ENCODE measurements at places on chromosomes 11 and 22.
A peak's percentile ranks its signal among the peaks of the same experiment; 100 is the strongest.

GRCh38 chr11:95495706-95496105 lies 264.7 kb upstream of the SESN3 start:
- ATAC-seq: no peak

- no peak for ATAC-seq
Observed at GRCh38 chr22:21003782-21004181, 1.9 kb upstream of the THAP7 start.

DNA sequence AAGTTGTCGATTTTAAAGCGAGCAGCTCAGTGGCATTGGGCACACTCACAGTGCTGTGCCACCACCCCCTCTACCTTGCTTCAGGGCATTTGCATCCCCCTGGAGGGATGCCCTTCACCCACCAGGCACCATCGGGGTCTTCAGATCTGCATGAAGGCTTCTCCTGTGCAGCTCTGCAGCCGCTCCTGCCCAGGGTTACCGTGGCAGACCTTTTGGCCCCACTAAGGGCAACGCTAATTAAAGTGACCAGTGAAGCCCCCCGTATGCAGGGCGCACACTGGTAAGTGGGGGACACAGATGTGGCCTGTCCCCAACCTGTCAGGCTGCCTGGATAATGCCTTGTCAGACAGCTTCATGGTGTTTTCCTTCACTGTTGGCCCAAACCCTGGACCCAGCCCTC lies 1117.7 kb downstream of the BRD1 start:
- no peak for ATAC-seq

DNA sequence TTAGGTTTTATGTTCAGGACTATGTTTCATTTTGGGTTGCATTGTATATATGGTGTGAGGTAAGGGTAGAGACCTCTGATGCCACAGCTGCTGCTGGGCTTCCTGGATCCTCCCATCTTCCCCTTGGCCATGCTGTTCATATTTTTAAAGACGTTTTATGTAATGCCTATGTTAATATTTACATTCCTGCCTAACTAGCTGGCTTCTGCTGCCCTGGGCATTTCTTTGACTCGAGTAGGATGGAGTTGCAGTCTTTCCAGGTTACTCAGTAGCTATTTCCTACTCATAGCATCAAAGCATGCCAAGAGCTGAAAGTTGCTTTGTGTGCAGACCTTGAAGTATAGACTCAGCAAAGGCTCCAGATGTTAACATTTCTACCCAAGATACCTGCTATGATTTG lies 220.5 kb upstream of the CADM1 start:
- ATAC-seq: no peak

DNA sequence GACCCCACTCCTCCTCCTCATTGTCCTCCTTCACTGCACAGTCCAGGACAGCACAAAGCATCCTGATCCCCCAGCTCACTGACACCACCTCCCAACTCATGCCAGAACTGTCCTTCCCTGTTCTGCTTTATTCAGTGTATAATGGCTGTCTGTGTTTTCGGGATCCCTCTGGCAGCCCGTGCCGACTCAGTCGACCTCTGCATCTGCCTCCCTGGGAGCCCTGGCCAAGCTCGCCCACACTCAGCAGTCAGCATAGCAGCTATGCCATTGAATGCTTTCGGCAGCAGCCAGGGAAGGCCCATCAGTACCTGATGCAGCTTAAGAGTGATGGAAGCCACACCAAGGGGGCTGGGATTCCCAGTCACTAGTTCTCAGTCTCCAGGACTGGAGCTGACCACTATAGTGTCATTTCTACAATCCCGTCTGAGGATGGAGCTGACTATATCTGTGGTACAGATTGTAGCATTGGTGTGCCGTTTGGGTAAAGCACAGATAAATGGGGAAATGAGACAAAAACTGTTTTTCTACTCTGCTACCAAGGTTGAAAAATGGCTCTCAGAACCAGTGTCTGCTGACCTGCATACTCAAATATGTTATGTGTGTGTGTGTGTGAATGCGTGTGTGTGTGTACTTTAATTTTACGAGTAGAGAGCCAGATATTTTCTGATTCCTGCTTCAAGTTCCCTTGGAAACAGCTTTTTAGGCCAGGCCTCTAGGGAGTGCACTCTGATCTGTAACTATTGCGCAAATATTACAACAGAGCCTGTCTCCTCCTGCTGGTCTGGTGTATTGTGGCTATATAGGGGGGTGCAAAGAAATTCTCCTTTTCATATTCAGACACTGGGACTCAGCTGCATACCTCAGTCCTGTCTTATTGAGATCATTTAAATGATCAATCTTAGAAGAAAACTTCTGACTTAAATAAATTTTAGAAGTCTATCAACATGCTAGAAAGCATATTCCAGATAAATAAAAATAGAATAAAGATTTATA lies 78.8 kb upstream of the TOP3B start:
- no peak for ATAC-seq

DNA sequence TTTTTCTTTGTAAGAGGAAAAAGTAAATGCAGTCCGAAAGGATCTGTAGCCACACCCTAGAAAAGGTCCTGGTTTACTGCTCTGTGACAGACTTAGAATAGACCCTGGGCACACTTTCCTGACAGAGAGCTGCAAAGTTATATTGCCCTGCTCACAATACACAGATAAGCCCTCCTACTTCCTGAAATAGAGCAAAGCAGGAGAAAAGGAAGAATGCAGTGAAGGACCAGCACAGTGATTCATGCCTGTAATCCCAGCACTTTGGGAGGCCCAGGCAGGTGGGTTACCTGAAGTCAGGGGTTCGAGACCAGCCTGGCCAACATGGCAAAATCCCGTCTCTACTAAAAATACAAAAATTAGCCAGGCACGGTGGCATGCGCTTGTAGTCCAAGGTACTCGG lies 2.2 kb downstream of the CYB561A3 start:
- ATAC-seq: no peak

DNA sequence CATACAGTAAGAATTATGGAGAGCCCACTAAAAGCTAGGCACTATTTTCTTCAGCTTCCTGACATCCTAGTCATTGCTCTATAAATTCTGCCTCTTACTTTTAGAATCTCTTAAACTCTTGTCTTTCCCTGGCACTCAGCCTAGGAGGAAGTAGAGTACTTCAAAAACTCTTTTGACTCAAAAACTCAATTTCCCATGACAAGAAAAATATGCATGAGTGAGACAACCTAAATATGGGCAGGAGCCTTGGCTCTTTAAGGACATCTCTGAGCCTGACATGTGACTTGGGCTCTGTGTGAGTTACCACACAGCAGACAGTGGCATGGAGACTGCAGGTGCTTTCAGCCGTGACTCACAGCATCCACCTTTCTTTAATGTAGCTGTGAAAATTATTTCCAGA lies 97.5 kb upstream of the CCDC179 start:
- ATAC-seq: no peak

GRCh38 chr22:36237462-36238372 lies 1.6 kb downstream of the APOL2 start:
- ATAC-seq: no peak

DNA sequence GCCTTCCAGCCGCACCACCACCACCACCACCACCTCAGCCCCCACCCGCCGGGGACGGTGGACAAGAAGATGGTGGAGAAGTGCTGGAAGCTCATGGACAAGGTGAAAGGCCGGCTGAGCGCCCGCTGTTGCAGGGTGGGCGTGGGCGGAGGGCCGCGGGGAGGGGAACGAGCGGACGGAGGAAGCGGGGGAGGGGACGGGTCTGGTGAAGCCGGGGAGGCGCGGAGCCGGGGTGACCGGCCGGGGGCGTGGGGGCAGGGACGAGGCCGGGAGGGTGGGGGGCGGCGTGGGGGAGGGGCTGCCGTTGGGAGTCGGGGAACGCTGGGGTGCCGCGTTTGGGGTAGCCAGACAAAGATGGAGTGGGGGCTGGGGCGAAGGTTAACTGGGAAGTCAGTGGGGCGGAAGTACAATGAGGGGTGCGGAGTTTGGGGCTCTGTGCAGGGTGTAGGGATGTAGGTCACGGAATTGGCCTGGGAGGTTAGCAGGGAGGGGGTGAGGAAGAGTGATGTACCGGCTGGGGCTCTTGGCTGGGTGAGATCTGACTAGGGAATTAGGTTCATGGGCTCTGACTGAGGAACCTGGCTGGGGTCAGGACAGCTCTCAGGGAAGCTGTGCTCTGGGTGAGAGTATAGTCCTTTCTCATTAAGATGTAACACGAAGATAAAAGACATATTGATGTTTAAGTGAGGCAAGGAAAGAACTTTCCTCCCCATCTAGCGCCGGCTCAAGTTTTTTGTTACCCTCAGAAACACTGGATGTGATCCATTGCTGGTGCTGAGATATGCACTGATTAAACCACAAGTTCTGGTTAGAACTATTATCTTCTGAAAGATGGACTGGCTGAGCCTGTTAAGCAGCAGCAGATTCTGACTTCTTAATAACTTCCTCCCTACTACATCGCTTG lies 624 bp downstream of the CBL start:
- ATAC-seq: peak; percentile 64

- peak; percentile 58 for ATAC-seq
Observed at GRCh38 chr11:910044-910588, 494 bp downstream of the CHID1 start.

DNA sequence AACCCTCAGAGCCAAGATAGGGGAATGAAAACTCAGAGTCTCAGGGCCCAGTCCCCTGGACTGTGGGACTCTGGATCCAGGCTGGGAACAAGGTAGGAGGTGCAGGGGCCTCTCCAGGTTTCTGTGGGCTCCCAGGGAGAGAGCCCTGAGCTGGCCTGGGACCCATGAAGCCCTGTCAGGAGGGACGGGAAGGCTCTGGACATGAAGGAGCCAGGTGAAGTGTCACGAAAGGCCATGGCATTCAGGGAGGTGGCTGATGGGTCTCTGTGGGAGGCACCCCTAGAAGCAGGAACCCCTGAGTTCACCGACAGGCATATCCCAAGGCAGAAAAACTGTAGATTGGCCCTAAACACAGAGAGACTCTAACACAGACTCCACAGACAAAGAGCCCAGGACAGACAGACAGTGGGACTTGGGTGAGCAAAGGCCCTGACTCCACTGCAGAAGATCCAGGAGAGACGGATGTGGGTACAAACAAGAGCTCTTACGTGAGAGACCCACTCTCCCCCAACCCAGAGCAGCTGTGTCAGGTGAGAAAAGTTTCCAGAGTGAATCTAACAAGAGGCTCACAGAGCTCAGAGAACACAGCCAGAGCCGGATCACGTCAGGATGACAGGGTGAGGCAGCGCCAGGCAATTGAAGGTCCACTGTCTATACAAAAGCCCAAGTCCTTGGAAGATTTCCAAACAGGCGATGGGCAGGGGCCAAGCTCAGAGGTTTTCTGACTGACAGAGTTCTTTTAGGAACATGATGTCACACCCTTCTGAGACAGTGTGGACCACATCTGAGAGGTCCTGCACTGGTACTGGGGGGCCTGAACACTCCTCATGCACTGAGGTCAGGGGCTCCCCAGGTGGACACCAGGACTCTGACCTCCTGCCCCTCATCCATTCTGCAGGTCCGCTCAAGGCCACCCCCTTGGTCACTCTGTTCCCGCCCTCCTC lies 27.4 kb downstream of the IGLL5 start:
- no peak for ATAC-seq

DNA sequence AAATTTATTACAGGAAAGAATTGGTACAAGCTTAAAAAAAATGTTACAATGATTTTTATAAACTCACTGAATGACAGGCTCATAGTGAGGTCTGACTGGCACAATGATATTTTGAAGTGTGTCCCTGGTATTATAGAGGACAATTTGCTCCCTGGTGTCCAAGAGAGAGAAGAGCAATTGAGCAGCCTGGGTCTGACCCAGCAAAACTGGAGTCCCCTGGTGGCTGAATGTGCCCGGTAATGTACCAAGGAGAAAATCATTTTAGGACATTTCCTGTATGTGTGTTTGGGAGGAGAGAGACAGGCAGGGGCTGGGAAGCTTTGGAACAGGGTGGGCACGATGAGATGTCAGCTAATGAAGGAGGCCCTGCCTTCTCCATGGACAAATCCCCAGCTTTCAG lies 125.3 kb downstream of the APOL5 start:
- no peak for ATAC-seq

Data from stimulated activated memory B cell treated with anti-CD40 and anti-IgM and Interleukin-4, amounts not matched to agents 10 μg/mL and 1 μg/mL and 100 μg/mL, for 72 hours (primary cell).